ENCODE measurements at places on chromosomes 2 and 18.

DNA sequence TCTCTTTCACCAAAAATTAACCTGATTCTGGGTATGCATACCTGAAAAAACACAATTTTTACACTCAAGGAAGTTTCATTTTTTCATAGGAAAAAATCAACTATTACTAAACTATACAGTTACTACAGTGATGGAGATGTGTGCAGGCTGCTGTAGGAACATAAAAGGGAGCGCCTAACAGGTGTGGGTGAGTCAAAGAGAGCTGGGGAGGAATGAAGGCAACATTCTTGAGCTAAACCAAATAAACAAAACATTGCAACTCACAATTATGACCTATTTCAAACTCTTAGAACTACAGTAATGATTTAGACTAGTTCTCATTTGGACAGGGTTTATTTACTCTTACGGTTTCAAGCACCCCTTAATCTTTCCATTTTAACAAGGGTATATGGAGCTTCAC is 13.4 kb upstream of the CLASP1 start:
- DNase-seq: no peak

DNA sequence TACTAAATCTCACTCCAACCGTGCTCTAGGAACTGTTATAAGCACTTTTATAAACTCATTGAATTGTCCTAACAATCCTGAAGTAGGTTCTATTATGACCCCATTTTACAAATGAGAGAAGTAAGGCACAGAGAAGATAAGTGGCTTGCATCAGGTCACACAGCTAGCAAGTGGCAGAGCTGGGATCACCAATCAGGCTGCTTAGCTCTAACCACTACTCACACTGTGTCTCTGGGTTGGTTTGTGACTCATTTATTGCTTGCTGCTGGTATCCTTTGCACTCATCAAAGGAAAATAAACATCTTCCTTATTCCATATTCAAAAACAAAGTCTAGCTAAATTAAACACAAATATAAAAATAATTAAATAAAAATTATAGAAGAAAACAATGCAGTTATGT is 42.5 kb upstream of the IL1R2 start:
- no peak for DNase-seq

GRCh38 chr2:232299084-232299483 is 79.5 kb upstream of the ALPP start:
- no peak for DNase-seq

- DNase-seq: no peak
Observed at GRCh38 chr2:187354661-187355060, 93.4 kb downstream of the CALCRL start.

GRCh38 chr18:8667846-8668245 is 37.5 kb upstream of the MTCL1 start:
- no peak for DNase-seq

GRCh38 chr18:48529796-48530195 is 9.0 kb upstream of the CTIF start:
- DNase-seq: no peak

- DNase-seq: no peak
Observed at GRCh38 chr18:13445241-13445897, 226.8 kb downstream of the LDLRAD4 start.

All from memory B cell (primary cell).